Right cardiac atrium (tissue), 5 donors: ENCODE measurements at places on chromosomes 1 and 21.

DNA sequence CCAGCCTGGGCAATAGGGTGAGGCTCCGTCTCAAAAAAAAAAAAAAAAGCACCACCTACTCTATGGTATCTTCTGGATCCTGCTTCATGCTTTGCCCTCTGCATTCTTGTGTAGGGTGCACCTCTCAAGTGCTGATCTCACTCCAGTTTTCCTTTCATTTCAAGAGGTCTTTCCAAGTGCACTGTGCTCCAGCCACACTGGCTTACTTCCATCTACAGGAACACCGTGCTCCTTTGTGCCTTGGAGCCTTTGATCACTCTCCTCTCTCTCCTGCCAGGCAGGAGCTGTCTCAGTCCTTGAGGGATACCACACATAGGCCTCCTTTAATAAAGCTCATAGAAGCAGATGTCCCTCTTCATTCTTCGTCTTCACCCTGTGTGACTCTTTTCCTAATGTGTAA, 55.4 kb upstream of the GREM2 start:
- DNase-seq = no peak

GRCh38 chr1:234311414-234311813, 61.8 kb upstream of the COA6 start:
- no peak for DNase-seq

- DNase-seq = no peak
Measured at GRCh38 chr1:244435562-244436205, 16.0 kb downstream of the ADSS2 start.

GRCh38 chr21:16421965-16422364, 692.2 kb downstream of the USP25 start:
- no peak for DNase-seq

DNA sequence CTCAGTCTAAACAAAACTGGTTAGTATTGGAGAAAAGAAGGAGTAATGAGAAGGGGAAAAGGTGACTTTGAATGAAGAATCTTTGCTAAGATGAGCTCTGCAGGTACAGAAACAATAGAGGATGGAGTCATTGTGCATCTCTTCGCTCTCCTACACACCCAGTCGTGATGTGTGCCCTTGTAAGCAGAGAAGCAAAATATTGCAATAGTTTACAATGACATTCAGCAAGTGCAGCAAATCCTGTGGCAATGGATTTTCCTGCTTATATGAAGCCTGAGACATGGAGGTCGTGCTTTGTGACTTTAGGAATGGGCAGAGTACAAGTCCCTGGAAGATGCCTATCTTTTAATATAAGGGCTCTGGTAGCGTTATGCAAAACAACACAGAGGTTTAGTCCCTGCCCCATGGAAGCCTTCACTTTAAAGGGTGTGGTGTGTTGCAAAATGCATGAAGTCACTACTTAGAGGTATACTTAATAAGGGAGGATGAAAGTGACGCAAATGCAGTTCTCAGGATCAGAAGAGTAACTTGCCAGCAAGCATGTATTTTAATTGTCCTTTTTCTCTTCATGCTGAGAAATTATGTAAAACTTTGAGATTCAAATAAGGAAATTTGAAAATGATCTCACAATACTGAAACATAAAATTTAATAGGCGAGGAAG, 88.0 kb upstream of the IVNS1ABP start:
- no peak for DNase-seq

GRCh38 chr1:211082824-211083223, 51.1 kb downstream of the KCNH1 start:
- no peak for DNase-seq

- no peak for DNase-seq
Measured at GRCh38 chr1:153610334-153610733, 2.6 kb downstream of the S100A16 start.

DNA sequence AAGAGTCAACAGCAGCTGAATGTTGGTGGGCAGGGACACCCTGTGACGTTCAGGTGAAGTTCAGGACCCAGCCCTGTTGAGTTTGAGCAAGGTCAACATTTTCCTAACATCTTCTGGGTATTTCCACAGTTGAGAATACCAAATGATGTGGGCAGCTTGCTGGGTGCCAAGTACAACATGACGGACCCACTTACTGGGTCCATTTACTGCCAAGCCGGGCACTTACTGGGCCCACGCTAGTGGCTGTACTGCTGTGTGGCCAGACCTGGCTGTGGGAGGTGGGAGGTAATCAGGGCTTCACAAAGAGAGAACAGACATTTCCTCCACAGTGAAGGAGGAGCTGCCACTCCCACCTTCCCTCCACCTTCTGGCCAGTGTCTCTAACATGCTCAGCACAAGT, 99.2 kb downstream of the PSMG1 start:
- no peak for DNase-seq

DNA sequence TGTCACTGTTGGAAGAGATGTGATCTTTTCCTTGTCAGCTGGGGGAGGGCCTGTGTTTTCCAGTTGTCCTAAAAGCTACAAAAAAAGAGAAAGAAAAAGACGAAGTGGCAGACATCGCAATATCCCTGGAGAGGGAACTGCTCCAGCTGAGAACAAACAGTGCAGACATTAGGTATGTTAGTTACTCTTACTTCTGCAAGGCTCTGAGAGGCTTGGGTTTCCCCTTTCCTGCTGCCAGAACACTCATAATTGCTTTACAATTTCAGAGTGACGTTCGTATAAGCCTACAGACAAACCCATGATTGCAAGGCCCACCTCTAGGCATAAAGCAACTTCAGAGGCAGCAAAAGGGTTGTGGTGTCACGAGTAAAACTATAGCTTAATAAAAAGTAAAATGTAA, 31.1 kb downstream of the CD160 start:
- no peak for DNase-seq

GRCh38 chr1:41866285-41866684, 52.4 kb downstream of the HIVEP3 start:
- DNase-seq = no peak

DNA sequence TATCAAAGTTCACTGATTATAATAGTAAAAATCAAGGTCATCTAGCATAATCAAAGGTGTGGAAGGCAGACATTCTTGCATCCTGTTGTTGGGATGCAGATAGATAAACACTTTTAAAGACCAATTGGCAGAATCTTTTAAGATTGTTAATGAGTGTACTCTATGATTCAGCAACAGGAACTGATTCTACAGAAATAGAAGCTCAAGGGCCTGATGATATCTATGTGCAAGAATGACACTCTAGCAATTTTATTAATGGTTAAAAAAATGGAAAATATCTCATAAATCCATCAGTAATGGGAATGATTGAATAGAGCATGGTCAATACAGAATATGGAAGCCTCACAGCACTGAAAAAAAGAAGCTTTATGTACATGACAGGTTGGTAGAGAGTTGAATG, 2.2 kb upstream of the ATP1A4 start:
- DNase-seq = no peak

DNA sequence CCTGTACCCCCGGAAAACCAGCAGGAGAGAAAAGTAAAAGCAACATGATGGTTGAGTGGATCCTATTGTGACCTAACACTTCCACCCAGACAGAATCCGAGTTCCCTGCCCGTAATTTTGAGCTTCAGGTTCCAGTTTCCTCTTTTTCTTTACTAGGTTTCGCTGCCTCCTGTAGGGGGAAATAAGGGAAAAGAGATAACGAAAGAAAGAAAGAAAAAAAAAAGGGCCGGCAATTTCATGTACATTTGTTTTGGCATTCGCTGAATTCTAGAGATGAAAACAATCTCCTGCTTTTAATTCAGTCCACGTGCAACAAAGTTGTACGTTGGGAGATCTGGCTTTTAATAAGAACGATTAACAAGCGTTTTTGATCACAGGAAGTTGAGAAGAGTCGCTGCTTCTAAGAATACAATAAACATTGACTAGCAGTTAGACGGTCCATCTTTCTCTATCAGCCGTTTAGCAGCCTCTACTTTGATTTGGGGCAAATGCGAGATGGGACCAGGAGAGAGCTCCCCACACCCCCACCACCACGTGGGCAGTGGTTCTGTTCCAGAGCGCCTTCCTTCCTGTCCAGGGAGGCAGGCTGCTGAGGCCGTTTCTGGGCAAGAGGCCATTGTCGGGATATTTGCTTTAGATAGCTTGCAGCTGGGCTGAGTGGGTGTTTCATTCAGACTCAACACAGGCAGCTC, 155.9 kb upstream of the RUNX1 start:
- peak; percentile 88 for DNase-seq

DNA sequence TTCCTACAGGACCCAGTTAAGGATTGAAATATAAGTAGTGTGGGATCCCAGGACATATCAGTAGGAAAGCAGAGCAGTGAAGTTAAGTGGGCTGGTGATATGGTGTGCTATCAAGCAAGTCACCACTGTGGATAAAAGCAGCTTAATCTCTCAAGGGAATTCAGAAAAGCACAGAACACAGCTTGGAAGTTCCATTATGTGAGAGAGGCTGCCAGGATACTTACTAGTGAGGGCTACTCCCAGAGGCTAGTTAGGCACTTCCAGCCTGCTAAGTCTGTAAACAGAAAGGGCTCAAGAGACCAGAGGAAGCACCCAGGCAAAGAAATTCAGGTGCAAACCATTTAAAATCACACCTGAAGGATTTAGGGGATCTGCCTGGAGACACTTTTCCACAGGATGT, 18.8 kb upstream of the GRIK1 start:
- no peak for DNase-seq

GRCh38 chr1:14371771-14372497, 226.6 kb upstream of the KAZN start:
- no peak for DNase-seq

- DNase-seq = no peak
Measured at GRCh38 chr1:157147906-157148700, 9.9 kb upstream of the ETV3 start.

- DNase-seq = peak; percentile 42
Measured at GRCh38 chr1:41396084-41396483, 34.9 kb downstream of the FOXO6 start.

DNA sequence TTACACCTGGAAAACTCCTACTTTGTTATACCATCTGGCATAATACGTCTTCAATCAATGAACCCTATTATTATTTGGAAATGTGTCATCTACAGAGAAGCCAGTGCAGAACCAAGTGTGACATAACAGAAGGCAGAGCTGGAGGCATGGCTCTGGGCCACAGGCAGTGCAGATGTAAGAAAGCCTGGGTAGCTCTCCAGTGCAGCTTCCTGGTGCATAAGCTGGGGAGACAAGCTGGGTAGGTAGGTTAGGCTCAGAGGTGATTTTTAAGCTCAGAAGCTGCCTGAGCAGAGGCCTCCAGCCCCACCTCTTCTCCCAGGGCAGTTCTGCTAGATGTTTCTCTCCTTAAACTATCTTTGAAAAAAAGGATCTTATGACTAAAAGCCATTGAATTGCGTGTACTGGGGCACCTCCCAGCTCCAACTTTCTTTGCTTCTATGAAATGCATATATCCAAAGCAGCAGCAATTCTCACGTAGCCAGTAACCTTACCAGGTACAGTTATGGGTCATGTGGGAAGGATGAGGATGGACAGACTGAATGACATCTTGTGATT, 30.7 kb downstream of the AKNAD1 start:
- no peak for DNase-seq

GRCh38 chr1:17923666-17924065, 168.5 kb downstream of the ACTL8 start:
- DNase-seq = no peak

- no peak for DNase-seq
Measured at GRCh38 chr1:201406831-201407406, 7.8 kb upstream of the LAD1 start.
